ENCODE measurements at places on chromosomes 2 and 18.

- DNase-seq, result no peak
These were observed 224.7 kb downstream of the ACKR3 start for GRCh38 chr2:236794176-236794957.

DNA sequence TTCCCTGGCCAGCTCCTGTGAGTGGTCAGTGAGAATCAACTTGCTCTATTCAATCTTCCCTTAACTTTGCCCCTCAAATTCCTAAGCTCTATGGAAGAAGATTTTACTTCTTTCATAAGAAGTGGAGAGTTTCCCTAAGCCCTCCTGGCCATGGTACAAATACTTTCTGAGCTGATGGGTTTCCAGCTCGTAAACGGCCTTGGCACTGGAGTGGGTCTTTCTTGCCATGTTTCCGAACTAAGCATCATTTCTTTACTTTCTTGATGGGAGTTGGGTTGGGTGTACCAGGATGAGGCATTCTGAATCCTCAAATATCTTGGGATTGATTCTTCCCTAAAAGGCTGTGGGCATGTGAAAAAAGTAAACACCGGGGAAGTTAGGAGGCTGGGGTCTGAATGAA lies 72.5 kb downstream of the ACKR3 start:
- no peak for DNase-seq

DNA sequence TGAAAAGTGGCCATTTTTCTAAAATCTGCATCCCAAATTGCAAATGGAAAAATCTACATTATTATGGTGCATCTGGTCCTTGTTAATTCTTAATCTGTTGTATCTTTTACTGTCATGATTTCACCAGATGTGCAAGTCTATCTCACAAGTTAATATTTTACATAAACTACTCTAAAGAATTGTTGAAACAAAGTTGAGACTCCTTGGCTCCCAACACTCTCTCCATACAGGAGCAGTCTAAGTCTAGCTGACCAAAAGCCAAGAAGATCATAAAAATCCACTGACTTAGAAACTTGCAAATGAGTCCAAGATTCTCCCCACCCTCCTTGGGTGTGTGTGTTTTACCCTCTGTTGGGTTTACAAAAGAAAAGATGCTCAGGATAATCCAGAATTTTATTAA lies 85.1 kb downstream of the NCKAP5 start:
- DNase-seq, result no peak

DNA sequence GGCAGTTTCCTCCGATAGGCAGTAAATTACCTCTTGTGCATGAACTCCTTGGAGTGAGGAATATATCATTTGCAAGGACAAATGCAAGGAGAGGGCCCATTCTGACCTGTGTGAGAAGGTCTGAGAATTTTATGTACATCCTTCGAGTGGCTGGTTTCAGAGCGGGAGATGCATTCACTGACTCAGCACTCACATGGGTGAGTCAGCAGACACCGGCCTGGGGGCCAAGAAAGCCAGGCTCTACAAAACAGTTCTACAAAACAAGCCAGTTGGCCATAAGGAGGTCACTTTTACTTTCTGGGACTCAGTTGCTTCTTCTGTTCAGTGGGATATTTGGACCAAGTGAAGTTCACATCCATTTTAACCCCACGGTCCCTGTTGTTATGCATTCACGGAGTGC lies 35.3 kb downstream of the CYP26B1 start:
- DNase-seq, result peak; percentile 80

DNA sequence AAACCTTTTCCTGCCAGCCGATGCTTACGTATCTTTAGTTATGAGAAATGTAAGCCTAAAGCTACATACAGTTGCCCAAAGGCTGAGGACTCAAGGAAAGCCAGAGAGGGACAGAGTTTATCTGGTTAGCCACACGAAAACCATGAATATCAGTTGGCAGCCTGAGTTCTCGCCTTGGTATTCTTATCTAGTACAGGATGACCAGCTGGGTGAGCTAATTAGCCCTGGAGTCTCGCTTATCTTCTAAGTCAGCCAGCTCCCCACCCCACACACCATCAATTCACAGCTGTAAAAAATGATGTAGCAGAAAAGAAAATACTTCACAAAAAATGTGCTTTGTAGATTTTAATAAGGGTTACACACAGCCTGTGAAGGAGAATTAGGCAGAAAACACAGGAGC lies 617.5 kb upstream of the SOX11 start:
- DNase-seq, result no peak

GRCh38 chr18:72697706-72698105 lies 153.6 kb upstream of the CBLN2 start:
- DNase-seq, result no peak

- DNase-seq, result no peak
These were observed 350.3 kb upstream of the HS6ST1 start for GRCh38 chr2:128668946-128669345.

- peak; percentile 81 for DNase-seq
These were observed 15.9 kb upstream of the SEC11C start for GRCh38 chr18:59123588-59124369.

- no peak for DNase-seq
These were observed 389.8 kb downstream of the LNPK start for GRCh38 chr2:175612280-175612679.

DNA sequence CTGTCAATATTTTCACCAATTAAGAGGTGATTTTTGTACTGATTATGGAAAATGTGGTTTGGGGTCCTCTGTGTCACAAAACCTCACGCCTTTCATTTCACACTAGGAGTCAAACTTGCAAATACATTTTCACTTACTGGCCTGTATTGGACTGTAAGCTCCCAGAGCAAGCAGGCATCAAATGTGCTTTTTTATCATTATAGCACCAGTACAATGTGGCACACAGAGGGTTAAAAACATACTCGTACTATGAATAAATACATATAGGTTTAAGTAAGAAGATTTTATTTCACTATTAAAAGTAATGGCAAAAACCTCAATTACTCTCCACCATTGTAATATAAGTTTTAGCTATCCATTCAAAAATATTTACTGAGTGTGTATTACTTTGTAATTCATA lies 56.7 kb downstream of the ABCB11 start:
- no peak for DNase-seq

GRCh38 chr2:207481924-207482323 lies 47.8 kb upstream of the CREB1 start:
- no peak for DNase-seq

- no peak for DNase-seq
These were observed 370.4 kb downstream of the MTX2 start for GRCh38 chr2:176639671-176640070.

DNA sequence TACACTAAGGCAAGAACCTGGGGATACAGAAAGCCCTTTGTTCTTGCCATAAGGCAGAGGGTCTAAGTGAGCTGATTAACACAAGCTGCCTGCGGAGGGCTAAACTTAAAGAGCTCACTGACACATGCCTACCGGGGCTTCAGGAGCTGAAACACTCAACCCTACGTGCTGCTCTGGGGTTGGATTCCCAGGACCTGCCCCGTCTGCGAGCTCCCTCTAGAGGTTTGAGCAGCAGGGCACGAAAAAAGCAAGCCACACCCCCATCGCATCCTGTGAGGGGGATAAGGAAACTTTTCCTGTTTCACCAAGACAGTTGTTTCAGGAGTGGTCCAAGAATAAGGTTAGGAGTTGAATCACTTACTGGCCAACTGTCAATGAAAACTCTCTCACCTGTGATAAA lies 562.1 kb downstream of the TMX3 start:
- DNase-seq, result no peak

DNA sequence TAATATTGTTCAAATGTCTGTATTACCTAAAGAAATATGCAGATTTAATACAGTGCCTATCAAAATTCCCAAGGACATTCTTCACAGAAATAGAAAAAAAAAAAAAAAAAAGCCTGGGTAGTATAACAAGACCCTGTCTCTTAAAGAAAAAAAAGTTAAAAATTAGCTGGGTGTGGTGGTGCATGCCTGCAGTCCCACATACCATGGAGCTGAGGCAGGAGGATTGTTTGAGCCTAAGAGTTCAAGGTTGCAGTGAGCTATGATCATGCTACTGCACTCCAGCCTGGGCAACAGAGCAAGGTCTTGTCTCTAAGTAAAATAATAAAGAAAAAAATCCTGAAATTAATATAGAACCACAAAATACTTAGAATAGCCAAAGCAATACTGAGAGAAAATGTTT lies 51.9 kb downstream of the SLC16A14 start:
- DNase-seq, result no peak

All from RPMI7951 (cell line).